GM04504 (cell line): ENCODE measurements at places on chromosomes 7 and 10.

GRCh38 chr10:12622016-12622415 is 272.7 kb downstream of the CAMK1D start:
- no peak for DNase-seq

DNA sequence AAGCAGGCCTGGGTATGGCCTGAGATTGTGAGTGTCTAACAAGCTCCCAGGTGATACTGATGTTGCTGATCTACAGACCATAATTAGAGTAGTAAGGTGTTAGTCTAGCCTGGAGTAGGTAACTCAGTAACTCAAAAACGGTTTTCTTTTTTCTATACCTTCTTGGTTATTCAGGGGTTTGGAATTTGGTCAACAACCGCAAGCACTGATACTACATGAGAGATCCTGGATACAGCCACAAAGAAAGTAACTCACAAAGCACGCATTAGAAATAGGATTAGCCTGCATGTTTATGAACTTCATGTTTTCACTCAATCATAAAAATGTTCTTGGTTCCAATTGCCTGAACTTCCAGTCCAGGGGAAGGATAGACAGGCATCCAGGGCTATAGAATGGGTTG is 803.5 kb downstream of the MAGI2 start:
- DNase-seq, result no peak

DNA sequence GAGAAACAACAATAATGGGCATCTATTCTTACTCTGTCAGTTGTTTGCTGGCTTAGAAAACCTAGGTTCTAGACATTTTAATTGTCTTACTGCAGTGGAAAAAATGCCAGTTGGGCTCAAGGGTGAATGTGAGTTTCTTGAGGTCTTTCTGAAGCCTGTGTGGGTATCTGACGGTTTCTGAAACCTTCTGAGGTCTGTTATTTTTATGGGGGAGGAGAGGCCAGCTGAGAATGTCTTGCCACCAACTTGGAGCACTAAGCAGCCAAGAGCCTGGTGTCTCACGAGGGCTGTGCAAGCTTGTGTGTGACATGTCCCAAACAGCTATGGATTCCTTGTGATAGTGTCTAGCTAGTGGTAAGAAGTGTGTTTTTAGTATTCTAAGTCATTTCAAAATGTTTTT is 24.2 kb upstream of the DDC start:
- no peak for DNase-seq

- DNase-seq, result no peak
Measured at GRCh38 chr10:21505711-21506278, 19.7 kb downstream of the SKIDA1 start.

- DNase-seq, result no peak
Measured at GRCh38 chr10:60731134-60731885, 47.0 kb upstream of the CDK1 start.

GRCh38 chr10:72719941-72720592 is 28.1 kb downstream of the MCU start:
- no peak for DNase-seq
